ENCODE measurements at places on chromosomes 6 and 20.
A peak's percentile ranks its signal among the peaks of the same experiment; 100 is the strongest.

DNA sequence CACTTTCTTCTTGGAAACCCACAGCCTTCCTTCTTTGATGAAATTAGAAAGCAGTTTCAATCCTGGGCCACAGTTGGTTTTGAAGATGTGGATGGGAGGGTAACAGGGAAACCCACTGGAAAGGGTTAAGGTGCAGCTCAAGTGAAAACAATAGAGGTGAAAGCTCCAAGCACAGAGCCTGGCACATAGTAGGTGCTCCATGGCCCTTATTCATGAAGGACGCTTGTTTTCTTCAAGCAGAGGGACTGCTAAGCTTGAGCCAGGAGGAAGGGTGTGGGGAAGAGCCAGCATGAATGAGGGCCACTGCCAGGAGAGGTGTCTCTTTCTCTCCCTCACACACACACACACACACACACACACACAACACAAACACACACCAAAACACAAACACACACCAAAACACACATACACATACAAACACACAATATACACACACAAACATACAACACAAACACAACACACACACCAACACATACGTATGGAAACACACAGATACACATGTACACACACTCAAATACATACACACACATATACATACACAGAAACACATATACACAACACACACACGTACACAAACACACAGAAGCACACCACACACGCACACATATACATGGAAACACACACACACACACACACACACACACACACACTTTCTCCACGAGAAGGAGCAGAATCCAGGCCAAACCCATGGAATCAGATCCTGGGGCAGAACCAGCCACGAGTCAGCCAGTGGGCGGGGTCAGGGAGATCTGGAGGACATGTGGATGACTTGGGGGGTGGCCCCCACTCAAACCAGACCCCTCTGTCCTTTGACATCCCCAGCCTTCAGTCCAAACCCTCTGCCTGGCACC, 23.7 kb upstream of the RBPJL start:
- DNase-seq = no peak

DNA sequence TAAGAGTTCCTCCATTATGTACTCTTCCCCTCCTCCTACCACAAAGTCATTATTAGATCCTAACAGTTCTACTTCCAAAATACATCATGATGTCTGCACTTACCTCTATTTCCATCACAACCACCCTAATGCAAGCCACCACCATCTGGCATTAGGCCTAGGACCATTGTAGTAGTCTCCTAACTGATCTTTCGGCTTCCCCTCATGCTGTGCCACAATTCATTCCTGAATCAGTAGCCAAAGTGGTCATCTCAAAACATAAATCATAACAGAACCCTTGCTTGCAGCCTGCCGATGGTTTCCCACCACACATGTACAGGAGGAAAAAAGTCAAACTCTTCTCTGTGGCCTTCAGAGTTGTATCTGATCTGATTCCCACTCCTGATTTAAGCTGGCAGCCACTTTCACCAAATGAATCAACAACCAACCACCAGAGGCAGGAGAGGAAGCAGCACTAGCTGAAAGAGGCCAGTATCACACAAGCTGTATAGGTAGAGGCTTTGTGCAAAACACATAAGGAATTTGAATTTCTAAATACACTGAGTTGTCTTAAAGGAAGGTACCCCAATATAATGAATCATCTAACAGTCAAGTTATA, 26.1 kb downstream of the FAM184A start:
- DNase-seq = peak; percentile 73

- no peak for DNase-seq
Observed at GRCh38 chr6:154170106-154170505, 131.1 kb downstream of the OPRM1 start.

- DNase-seq = no peak
Observed at GRCh38 chr6:156791320-156791850, 14.2 kb downstream of the ARID1B start.

GRCh38 chr20:32885185-32885584, 26.5 kb downstream of the EFCAB8 start:
- no peak for DNase-seq

DNA sequence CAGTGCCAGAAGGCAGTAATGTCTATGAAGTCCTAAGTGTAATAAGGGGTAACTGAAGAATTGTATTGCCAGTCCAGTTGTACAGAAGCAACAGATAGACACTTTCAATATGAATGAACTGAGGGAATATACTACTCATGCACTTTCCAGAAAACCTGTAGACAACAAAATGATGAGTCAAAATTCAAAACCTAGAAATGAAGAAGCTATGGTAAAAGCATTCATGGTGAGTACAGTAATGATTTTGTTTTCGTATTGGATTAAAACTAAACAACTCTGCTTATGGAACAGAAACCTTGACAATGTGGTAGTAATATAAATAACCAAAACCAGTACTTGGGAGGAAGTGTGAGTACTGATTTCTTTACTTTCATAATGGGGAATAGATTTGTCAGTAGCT, 35.0 kb downstream of the ARMC2 start:
- DNase-seq = no peak

- DNase-seq = no peak
Observed at GRCh38 chr6:45707176-45707575, 308.5 kb downstream of the CLIC5 start.

GRCh38 chr20:34663213-34663943, 13.5 kb downstream of the PIGU start:
- no peak for DNase-seq

DNA sequence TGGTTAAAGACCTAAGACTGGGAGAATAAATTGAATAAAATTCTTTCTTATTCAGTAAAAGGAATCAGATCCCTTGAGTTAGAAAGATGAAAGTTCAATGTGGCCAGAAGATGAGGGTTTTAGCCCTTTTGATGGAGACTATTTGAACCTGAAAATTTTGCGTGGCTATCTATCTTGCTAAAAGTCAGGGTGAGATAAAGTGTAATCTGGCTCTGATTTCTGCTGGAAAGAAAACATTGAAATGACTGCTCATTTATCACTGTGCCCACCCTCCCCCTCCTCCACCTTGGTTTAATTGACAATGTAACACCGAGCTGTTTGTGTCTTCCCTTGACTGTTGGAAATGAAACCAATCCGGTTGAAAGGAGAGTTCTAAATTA, 32.9 kb upstream of the TCF21 start:
- no peak for DNase-seq

DNA sequence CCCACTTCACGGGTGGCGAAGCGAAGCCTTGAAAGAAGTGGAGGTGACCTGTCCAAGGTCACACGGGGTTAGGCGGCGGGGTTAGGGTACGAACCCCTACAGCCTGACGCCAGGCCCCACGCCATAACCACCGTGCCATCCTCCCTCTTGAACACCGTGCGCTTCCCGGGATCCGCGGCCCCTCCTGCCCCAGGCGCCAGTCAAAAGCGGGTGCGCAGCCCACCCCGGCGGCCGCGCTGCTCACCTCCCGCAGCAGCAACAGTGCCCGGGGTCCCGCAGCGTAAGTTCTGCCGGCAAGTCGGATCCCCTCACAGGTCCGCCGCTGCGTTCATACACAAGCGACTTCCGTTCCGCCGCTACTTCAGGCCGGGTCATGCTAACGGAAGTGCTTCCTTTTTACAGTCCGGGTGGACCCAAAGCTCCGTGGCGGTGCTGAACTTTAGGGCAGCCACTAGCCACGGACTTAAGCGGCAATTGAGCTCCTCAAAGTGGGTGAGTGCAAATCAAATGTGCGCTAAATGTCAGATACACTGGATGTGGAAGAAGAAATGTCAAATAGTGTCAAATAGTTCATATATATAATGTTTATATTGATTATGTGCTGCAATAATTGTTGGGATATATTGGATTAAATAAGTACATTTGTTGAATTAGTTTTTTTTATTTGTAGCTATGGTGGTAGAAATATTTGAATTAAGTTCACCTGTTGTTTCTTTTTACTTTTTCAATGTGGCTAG, at the start of gene CDK5RAP1:
TSS of gene CDK5RAP1 (minus strand) at position 336 of the 737 bp plus-strand sequence. CDS start 4,455 bp downstream, outside the sequence.
- DNase-seq = peak; percentile 92

- no peak for DNase-seq
Observed at GRCh38 chr6:168719901-168720300, 278.9 kb downstream of the SMOC2 start.

- DNase-seq = no peak
Observed at GRCh38 chr20:46523696-46524328, 10.5 kb upstream of the ZNF334 start.
